ENCODE measurements at places on chromosomes 7 and 10.

- no peak for DNase-seq
Observed at GRCh38 chr7:91280604-91281003, 16.4 kb downstream of the FZD1 start.

GRCh38 chr7:113060100-113060499 is 26.5 kb downstream of the GPR85 start:
- DNase-seq = no peak

DNA sequence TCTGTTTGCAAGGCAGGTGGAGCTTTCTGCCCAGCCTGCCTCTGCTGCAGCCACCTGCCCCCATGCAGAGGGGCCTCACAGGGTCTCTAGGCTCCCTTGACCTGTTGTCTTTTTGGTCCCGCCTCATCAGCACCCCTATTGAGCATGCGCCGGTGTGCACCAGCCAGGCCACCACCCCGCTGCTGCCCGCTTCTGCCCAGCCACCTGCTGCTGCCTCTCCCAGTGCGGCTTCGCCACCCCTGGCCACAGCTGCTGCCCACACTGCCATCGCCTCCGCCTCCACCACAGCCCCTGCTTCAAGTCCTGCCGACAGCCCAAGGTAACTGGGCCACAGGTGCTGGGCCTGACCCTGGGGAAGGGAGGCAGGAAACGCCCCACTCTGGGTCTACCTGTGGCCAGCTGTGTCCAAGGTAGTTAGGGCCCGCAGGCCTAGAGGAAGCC is 38.1 kb downstream of the LDB3 start:
- no peak for DNase-seq

DNA sequence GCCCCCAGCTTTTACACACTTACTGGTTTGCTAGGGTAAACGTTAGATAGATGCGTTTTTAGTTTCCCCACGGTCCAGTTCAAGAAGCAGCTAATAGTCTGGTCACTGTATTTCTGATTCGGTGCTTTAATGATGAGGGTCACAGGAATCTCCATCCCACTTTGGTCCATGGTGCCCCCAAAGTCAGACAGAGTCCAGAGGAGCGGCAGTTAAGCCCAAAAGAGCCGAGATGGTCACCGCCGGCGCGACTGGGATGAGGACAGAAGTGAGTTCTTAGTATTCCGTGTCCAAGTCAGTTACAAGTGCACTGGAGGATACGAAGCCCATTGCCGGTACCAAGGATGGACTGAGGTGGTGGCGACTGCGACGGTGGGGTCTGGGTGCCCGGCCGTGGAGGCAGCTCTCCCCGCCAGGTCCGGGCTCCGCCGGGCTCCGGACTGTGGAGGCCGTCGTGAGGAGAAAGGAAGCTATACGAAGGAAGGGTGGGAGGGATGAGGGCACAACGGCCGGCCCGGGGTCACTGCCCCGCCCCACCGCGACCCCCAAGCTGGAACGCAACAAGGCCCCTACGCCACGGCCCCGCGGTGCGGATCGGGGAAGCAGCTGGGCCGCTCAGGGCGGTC is 663 bp downstream of the HERPUD2 start:
- DNase-seq = no peak

DNA sequence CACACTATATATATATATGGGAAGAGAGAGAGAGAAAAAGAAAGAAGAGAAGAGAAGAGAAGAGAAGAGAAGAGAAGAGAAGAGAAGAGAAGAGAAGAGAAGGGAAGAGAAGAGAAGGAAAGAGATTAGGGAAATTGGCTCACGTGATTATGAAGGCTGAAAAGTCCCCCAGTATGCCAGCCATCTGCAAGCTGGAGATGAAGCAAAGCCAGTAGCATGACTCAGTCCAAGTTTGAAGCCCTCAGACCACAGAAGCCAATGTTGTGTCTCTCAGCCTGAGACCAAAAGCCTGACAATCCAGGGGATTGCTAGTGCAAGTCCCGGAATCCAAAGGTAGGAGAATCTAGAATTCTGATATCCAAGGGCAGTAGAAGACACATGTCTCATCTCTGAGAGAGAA is 206.3 kb upstream of the PRSS1 start:
- no peak for DNase-seq

GRCh38 chr10:21314111-21314626 is 211.3 kb downstream of the SKIDA1 start:
- no peak for DNase-seq

- no peak for DNase-seq
Observed at GRCh38 chr10:19367176-19367575, 318.6 kb downstream of the MALRD1 start.

- DNase-seq = no peak
Observed at GRCh38 chr7:1248143-1248915, 15.7 kb downstream of the UNCX start.

GRCh38 chr7:77254915-77255314 is 55.3 kb upstream of the FGL2 start:
- no peak for DNase-seq

DNA sequence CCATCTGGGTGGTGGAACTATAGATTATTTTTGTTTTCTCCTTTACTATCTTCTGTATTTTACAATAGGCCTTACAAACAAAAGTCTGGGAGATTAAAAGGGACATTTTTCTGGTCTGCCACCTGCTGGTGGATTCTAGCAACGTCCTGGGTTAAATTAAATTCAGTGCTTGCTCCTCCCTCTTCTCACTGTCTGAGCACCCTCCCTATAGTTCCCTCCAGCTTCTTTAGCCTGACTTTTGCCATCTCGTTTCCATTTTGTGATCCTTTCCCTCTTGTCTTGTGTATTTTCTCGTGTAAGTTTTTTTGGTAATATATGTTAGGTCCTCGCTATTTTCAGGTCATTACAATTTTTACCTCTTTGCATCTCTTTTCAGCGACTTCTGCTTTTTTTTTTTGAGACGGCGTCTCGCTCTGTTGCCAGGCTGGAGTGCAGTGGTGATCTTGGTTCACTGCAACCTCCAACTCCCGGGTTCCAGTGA is 16.1 kb downstream of the ANKRD16 start:
- no peak for DNase-seq
